ENCODE measurements at places on chromosomes 7 and 10. TPM values are rescaled to one million over a fixed set of nuclear protein-coding genes. Genes with fewer than 3 reads are reported as not detected.

Gene CALML5
- not detected for total RNA-seq

Gene ASB10
- not detected for total RNA-seq

Gene KLLN
- total RNA-seq: 0.33 TPM

Gene NEUROD6
- total RNA-seq: not detected

Gene PLXNA4
- total RNA-seq: 0.85 TPM

Gene DNAJC12
- not detected for total RNA-seq

Gene LIPF
- total RNA-seq: not detected

Gene TNS3
- 0.16 TPM for total RNA-seq

Gene HOGA1
- total RNA-seq: not detected

Gene EPHB6
- 55.8 TPM for total RNA-seq

All from CD4-positive, alpha-beta T cell (primary cell).